Neuronal stem cell (in vitro differentiated cells): ENCODE measurements at places on chromosomes 1 and 21.

GRCh38 chr1:19260211-19261138 lies 8.9 kb downstream of the MRTO4 start:
- DNase-seq, result no peak

GRCh38 chr1:151144474-151145303 lies 1.7 kb downstream of the SEMA6C start:
- DNase-seq, result no peak

- DNase-seq, result no peak
Measured at GRCh38 chr1:183780757-183781156, 24.2 kb upstream of the RGL1 start.

- no peak for DNase-seq
Measured at GRCh38 chr1:15558516-15558915, 26.3 kb downstream of the AGMAT start.

DNA sequence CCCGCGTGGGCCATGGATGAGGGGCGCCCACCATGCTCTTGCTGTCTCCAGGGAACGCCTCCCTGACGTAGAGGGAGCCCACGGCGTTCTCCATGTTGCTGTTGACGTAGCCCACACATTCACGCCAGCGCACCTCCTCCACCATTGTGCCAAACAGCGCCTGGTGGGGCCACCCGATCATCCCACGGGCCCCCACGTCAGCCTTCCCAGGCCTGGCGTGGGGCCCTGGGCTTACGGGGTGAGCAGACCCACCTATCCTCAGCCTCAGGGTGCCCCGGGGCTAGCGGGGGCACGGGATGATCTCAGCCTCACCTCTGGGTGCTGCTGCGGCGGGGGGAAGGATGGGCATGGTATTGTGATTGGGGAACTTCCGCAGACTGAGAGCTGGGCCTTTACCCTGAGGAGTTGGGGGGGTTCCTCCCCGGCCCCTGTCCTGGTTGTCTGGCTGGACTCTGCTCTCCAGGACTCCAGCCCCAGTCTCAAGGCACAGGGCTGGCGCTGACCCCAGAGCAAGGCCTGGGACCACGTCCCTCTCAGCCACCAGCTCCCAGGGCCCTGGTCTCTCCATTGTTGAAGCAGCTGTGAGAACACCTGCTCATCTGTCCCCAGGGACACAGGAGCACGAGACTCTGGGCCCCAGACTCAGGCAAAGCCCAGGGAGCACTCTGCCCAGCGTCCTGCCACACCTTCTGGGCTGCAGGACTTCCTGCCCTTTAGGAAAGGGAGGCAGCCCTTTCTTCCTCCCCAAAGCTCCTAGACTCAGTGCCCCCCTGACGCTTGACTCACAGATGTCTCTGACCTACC lies 10.2 kb downstream of the PRXL2B start:
- DNase-seq, result no peak

DNA sequence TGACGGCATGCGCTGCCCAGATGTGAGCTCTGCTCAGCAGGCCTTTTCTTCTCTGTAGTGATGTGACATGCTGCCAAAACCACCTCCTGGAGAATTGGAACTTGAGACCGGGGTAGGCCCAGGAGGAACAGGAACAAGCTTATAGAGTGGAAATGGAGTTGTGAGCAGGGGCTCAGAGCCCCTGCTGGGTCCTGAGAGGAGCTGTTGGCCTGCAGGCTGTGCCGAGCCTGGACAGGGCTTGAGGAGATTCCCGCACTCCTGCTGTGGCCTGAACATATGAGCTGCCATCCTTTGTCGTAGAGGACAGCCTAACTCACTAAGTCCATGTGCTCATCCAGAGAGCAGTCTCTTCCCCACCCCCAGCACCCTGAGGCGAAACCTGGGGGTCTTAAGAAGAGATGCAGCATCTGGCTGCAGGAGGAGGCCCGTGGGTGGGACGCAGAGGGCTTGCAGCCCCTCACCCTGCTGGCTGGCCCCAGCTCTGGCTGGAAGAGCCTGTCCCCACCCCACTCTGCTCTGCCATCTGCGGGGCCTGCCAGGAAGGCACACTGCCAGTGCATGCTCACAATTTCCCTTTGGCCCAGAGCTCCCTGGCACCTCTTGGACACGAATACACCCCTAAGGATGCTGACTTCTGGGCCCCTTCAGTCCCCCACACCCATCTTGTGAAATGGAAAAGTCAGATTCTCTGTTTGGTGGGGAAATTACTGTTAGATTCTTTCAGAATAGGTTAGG lies 42.5 kb downstream of the PTPRF start:
- no peak for DNase-seq

GRCh38 chr1:24659993-24660665 lies 17.0 kb downstream of the SRRM1 start:
- no peak for DNase-seq

GRCh38 chr1:1157426-1157913 lies 16.2 kb upstream of the TTLL10 start:
- peak; percentile 51 for DNase-seq

GRCh38 chr1:165317612-165318011 lies 38.9 kb downstream of the LMX1A start:
- DNase-seq, result no peak

DNA sequence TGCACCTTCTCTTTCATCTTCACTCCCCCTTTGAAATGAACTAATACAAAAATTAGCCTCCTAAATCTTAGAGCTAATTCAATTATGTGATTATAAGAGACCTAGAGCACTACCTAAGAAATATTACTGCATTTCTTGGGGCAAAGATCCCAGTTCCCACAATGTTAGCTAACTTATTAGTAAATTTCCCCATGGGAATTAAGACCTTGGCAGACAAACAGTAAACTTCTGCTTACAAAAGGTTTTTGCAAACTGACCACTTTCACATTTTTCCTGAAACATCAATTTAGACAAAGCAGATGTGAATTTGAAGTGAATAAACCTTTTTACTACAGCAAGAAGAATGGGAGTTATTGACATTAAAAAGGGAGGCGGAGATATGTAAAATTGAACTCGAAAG lies 34.6 kb upstream of the LHX8 start:
- no peak for DNase-seq

- no peak for DNase-seq
Measured at GRCh38 chr1:116185161-116185701, 74.0 kb downstream of the MAB21L3 start.

- DNase-seq, result no peak
Measured at GRCh38 chr1:181986907-181987305, 74.6 kb downstream of the ZNF648 start.

- DNase-seq, result no peak
Measured at GRCh38 chr1:226325178-226325577, 16.2 kb upstream of the LIN9 start.

GRCh38 chr1:185268352-185268751 lies 48.7 kb downstream of the IVNS1ABP start:
- DNase-seq, result no peak

DNA sequence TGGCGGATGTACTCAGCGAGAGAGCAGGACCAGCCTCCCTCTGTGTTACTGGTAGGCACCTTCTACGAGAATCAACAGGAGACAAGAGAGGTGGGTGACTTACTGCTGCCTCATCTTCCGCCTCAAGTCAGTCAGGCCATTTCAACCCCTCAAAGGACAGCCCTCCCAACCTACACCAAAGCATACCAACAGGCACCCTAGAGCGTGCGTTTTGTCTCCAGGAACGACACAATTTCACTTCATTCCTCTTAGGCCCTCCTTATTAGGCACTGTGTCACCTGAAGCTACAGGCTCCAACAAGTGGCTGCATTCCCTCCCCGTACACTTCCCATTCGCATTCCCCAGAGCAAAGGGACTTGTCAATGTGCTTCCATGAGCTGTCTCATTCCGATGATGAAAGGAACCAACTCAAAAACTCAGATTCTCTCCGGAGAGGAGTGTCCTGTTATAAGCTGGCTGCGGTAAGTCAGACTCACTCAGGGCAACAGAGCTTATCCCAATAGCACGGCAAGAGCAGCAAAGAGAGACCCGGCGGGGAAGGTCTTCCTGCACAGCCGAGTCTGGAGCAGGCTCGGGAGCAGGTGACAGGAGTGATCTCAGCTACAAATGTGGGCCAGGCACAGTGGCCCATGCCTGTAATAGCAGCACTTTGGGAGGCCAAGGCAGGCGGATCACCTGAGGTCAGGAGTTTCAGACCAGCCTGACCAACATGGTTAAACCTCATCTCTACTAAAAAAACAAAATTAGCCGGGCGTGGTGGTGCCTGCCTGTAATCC lies 120.6 kb upstream of the IFFO2 start:
- DNase-seq, result no peak

- no peak for DNase-seq
Measured at GRCh38 chr1:35894183-35894582, 11.2 kb downstream of the AGO1 start.

GRCh38 chr1:113887402-113888175 lies at the start of gene BCL2L15:
TSS of gene BCL2L15 (minus strand) at chr1:113887581. CDS start at chr1:113887375, 206 bp downstream.
- DNase-seq, result no peak

GRCh38 chr1:45134461-45134873 lies 71.9 kb downstream of the ZSWIM5 start:
- DNase-seq, result no peak

- DNase-seq, result no peak
Measured at GRCh38 chr1:247064304-247064703, 14.3 kb downstream of the ZNF670 start.

GRCh38 chr1:220680085-220680687 lies 10.0 kb upstream of the C1orf115 start:
- peak; percentile 36 for DNase-seq

DNA sequence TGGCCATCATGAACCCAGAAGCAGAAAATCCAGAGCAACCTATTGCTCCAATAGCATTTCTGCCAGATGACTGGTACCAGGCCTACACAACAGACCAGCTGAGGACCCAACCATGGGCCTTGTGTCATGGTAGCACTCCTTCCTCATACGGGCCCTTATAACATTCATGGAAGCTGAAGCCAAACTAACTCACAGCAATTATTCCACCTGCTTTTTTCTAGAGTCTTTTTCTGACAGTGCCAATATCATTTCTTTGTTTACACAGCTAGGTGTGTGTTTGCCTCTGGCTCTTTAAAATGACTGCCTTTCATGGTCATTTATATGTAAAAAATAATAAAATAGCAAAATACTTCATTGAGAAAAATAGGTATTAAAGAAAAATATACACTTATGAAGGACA lies 3.9 kb upstream of the WDR64 start:
- DNase-seq, result no peak

- DNase-seq, result no peak
Measured at GRCh38 chr1:168719306-168720111, 9.5 kb downstream of the DPT start.

- DNase-seq, result no peak
Measured at GRCh38 chr1:162169031-162169790, 99.7 kb downstream of the NOS1AP start.

DNA sequence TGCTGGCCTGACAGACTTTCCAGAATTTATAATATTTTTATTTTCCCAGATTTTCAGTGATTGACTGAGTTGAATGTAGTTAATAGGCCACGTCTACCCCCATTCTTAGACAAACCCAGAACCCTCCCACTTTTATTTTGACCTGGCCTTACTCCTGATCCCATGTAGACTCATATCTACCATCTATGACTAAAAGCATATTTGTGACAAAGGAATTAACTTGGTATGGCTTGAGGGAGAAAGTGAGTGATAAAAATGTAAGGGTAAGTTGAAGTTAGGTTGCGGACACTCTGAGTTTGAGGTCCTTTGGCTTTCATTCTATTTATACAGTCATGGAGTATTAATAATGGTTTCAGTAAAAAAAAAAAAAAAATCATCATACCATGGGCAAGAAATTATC lies 168.4 kb downstream of the KCNK2 start:
- DNase-seq, result no peak

DNA sequence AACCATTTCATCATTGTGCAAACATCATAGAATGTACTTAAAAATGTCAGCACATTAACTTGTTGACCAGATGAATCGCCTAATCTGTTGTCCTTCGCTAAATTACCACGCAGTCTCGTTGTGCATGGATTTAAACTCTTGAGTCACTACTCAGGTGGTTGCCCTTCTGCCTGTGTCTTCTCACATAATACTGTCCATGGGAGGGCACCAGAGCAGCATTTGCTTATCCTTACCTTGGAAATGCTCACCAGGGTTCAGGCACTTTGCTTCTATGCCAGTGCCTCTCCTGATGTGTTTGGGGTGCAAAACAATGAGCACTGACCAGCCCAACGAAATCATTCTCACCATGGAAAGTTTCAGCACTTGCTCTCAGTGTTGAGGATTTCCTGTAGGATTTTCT lies 559.9 kb downstream of the RWDD3 start:
- no peak for DNase-seq

GRCh38 chr1:177243773-177244172 lies 73.0 kb downstream of the BRINP2 start:
- DNase-seq, result no peak

- DNase-seq, result no peak
Measured at GRCh38 chr1:225866061-225866837, 15.9 kb downstream of the TMEM63A start.

GRCh38 chr1:2214541-2215241 lies 13.4 kb upstream of the SKI start:
- DNase-seq, result no peak

GRCh38 chr1:44826375-44827196 lies 16.5 kb downstream of the PTCH2 start:
- no peak for DNase-seq

GRCh38 chr21:34988139-34988538 lies 61.0 kb downstream of the RUNX1 start:
- DNase-seq, result no peak

GRCh38 chr1:25799935-25800702 lies at the start of gene SELENON:
TSS of gene SELENON (plus strand) at chr1:25800193. CDS start at chr1:25800231, 38 bp downstream.
- DNase-seq, result peak; percentile 62

GRCh38 chr21:37682966-37683365 lies 233.3 kb downstream of the KCNJ6 start:
- no peak for DNase-seq

DNA sequence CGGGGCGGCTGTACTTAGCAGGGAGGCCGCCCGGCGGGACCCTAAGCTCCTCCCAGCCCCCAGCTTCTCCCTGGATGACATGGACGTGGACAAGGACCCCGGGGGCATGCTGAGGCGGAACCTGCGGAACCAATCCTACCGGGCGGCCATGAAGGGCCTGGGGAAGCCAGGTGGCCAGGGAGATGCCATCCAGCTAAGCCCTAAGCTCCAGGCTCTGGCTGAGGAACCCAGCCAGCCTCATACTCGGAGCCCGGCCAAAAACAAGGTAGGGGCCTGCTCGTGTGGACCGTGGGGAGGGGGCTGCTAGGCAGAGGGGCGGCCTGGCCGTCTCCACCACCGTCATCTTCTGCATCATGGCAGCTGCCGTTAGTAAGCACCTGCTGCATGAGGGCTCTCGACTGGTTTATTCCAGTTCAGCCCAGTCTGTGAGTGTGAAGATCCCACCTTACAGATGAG lies 9.0 kb downstream of the ARHGEF16 start:
- DNase-seq, result no peak

DNA sequence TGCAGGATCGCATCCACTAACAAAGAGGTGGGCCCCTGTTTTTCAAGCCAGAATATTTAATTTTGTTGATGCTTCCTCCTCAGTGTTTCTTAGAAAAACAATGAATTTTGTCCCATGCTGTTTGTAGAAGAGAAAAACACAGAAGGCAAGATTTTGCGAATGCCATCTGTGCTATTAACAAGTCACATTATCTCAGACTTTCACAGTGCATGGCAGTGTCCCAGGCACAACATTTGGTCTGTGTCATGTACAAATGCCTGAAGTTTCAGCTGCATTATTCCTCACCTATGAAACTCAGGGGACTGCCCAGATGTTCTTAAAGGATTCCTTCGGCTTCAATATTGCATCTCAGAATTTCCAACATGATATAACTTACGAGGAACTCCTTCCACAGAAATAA lies 99.6 kb upstream of the ZC3H11B start:
- no peak for DNase-seq
